Cortex of kidney (tissue), 1 donor: ENCODE measurements at places on chromosomes 5 and 9.

DNA sequence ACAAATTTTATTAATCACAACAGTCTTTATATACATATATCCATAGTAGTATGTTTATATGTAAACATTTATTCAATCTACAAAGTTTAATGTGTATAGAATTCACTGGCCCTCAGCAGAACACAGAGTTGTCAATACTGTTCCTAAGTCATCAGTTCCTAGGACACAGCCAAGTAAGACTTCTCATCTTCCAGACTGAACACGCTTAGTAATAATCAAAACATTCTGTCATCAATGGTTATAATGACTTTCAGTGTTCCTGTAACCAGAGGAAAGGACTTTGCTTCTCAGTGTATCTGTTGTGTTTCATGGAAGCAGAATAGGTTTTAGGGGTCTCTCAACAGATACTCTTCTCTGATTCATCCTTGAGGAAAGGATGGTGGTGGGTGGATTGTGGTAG is 82.2 kb downstream of the SMIM23 start:
- no peak for DNase-seq

DNA sequence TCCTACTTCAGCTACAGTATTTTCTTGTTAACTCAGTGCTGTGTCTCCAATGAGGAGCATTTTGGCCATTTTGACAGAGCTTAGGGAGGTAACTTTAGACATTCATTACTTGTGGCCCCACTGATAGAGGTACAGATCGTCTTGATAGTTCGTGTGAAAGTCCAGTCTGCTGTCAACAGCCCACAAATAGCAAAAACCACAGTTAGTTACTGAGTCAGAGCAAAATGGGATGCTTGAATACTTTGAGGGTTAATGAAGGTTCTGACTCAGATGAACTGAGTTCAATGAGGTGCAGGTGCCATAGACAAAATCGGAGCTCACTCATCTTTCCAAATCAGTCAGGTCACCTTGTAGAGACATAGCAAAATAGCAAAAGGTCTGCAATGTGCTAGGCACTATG is 163.1 kb upstream of the TLE4 start:
- DNase-seq, result no peak

DNA sequence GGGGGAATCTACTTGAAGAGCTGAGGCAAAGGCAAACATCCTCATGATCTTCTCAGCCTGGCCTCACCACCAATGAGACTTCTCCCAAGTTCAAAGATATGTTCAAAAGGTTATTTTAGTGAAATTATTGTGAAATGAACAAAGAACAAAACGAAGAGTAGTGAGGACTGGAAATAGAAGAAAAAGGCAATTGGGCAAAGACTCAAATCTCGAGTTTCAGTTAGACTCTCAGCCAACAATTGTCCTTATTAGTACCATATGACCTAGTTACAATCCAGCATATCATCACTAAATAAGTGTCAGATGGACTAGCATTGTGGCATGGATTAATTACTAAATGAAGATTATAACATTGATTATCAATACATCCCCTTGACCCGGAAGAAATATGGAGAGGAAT is 9.0 kb downstream of the ZNF474 start:
- DNase-seq, result no peak

- DNase-seq, result no peak
These were observed 171.2 kb upstream of the MPDZ start for GRCh38 chr9:13450723-13451122.

- no peak for DNase-seq
These were observed 23.3 kb upstream of the ACO1 start for GRCh38 chr9:32360983-32361673.

DNA sequence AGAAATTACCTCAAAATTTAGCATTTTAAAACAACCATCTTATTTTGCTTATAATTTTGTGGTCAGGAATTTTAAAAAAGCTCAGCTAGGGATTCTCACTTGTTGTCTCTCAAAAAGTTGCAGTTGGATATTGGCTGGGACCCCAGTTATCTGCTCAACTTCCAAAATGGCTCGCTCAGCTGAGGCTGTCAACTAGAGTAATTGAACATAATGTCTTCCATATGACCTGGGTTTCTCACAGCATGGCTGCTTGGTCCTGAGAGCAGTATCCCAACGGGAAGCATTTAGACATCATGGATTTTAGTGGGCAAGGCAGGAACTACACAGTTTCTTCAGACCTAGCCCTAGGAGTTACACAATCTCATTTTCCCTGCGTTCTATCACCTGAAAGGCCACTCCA is 63.6 kb upstream of the SPEF2 start:
- no peak for DNase-seq

DNA sequence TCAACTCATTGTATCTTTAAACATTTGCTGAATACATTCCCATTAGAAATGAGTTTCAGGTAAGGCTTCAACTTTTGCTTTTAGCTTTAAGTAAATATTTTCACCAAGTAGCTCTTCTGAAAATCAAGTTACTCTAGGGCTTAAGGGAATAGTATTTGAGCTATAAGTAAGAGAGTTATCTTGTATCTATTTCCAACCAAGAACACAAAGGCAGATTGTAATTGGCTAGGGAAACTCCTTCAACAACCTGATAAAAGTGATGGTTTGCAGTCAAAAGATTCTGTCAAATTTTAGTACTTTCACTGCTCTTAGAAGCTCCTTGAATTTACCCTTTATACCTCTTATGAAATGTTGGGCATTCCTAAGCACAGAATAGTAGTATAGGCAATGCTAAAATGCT is 13.0 kb downstream of the ELL2 start:
- DNase-seq, result no peak

GRCh38 chr9:4639420-4639819 is 22.7 kb upstream of the PLPP6 start:
- DNase-seq, result no peak

DNA sequence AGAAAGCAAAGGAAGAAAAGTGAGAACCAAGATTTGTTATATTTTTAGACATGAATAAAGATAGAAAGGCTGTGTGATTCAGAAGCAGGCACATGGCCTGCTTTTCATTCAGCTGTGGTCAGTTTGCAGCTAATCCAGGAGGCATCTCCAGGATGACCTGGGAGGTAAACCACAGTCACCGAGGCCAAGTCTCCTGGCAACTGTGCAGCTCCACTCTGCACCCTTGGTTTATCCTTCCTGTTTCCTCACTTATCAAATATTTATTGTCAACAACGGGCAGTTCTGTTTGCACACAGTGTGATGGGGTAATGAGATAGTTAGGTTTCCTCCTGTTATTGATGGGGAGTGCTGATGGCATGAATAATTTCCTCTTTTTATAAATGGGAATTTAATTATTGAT is 243.0 kb downstream of the PSAT1 start:
- DNase-seq, result no peak

DNA sequence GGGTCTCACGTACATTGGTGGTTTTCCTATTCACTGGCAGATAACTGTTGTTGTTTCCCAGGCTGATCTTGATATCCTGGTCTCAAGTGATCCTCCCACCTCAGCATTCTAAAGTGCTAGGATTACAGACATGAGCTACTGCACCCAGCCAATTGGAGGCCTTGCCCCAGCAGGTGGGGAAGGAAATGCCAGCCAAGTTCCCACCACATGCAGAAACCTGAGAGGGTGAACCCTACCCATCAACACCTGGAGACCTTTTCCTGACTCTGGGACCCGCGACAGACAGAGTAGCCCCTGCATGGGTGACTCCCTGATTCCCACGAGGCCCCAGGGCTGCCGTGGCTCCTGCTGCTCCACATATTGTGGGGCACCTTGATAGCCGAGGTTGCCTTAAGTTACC is 107.7 kb downstream of the GDA start:
- no peak for DNase-seq

DNA sequence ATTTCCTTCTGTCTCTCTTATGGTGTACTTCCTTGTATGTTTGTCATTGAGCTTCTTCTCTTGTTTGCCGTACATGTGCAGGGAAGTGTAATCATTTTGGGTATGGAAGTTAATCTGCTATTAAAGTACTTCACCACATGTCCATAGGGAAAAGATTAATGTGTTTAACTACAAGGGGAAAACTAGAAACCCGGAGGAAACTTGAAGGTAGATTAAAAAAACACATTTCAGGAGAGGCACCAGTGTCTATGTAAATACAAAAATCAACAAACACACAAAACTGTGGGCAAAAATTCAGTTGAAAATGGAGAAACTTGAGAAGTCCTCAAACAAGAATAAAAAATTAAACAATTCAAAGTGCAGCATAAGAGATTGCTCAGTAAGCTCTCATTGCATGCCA is 166.4 kb downstream of the PBX3 start:
- DNase-seq, result no peak

- no peak for DNase-seq
These were observed 103.8 kb downstream of the ANKRD55 start for GRCh38 chr5:56129288-56129687.

DNA sequence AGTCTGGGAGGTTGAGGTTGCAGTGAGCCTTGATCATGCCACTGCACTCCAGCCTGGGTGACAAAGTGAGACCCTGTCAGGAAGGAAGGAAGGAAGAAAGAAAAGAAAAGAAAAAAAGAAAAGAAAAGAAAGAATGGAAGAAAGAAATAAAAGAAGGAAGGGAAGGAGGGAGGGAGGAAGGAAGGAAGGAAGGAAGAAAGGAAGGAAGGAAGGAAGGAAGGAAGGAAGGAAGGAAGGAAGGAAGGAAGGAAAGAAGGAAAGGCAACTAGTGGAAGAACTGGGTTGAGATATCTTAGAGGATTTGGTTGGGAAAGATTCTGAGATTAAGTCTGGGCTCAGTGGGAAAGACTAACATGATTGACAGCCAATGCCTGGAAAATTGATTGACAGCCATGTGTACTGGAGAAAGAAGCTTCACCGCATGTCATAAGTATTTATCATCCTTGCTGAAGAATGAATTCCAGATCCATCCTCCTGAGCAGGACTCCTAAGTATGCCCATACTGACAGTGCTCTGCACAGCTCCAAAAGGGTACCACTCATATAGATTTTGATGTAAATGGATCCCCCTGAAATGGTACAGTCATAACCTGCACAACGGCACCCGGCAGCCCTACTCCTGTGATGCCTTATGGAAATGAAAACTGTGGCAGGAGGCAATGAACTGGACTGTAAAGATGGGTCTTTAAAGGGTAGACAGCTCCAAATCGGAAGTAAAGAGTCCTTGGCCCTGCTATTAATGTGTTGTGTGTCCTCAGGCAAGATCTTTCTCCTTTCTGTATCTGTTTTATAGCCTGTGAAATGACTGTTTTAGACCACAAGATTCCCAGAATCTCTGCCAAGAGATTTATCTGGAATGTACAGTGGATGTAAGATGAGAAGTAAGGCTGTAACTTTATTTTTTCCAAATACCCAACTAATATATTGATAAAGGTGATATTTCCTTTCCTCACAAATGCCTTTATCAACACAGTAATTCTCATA is 16.9 kb upstream of the ADRA1B start:
- DNase-seq, result no peak

DNA sequence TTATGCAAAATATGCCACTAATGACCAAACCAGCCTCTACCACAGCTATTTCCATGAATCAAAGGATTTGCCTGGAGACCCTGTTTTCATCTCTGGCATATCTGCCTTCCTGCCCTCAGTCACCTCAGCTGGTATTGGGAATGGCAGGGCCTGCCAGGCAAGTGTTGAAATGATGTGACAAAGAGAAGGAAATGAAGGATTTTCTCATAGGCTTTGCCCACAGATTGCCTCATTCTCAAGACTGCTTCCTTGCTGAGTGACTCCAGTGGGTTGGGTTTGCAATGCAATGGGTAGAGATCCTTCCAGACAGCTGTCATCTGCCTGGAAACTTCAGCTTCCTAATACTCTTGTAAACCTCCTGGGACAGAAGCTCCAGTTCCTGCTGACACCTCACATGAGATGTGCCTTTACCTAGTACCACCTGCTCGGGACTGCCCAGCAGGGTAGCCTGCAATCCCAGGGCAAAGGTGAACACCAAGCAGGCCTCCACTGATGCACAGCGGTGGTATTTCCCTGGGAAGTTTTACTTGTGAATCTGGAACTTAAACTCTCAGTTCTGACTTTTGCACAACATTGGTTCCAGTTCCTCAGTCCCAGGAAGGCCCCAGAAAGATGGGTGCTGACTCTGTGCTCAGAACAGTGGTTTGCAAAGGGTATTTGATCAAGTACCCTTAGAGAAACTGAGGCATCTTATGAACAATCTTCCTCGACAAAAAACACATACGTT is 64.8 kb upstream of the SLC1A1 start:
- DNase-seq, result no peak

DNA sequence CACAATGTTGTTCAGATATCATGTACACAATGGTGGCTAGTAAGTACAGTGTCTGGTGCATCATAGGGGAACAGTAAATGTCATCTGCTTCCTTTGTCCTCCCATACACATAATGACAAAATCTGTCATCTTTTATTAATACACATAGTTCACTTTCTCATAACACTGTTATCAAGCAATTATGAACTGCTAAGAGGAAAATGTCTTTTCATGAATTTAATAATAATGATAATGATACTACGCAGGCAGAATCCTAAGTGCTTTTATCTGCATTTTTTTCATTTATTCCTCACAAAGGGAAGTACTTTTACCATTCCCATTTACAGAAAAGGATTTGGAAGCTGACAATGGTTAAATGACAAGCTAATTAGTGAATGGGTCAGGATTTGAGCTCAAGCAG is 35.7 kb downstream of the DPYSL3 start:
- DNase-seq, result no peak

DNA sequence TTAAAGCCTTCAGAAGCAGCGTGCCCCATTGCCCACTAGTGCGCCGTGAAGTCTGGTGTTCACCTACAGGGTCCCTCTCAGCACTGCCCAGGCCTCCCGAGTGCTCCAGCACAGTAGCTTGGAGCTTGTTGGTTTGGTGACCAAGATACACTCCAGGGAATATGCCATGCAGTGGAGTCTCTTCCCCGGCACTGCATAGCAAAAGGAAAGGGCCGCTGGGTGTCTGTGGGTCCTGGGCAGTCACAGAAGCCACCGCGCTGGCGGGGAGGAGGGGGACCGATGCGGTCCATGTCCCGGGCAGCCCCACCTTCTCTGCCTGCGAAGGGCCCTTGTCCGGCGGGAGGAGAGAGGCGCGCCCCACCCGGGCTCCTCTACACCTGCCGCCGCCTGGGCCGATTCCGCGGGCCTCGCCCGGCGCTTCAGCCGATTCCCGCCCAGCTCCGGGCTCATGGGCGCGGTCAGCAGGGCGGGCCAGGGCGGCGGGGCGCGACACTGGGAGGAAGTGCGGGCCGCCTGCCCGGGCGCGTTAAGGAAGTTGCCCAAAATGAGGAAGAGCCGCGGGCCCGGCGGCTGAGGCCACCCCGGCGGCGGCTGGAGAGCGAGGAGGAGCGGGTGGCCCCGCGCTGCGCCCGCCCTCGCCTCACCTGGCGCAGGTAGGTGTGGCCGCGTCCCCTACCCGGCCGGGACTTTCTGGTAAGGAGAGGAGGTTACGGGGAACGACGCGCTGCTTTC is at the start of gene SYK:
Gene SYK (plus strand): TSS at position 579 of the 732 bp plus-strand sequence. CDS start 42,080 bp downstream, outside the sequence.
- DNase-seq, result no peak

DNA sequence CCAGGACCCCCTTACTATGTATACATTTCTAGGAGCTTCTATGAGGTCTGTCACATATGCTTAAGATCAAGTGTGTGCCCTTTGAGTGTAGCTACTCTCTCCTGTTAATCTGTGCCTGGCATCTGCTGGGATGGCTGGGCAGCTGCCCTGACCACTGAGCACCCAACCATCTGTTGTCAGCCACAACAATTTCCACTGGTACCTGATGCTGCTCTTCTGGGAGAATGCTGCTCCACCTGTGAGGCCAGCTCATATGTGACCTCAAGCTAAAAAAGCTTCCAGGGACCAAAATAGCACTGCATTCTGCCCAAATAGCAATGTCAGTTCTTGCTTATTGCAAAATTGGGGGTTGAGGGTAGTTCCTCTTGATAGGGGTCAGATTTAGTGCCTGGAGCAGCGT is 595.6 kb downstream of the RAB3C start:
- DNase-seq, result no peak
